ENCODE measurements at places on chromosomes 12 and 14.
A peak's percentile ranks its signal among the peaks of the same experiment; 100 is the strongest.

DNA sequence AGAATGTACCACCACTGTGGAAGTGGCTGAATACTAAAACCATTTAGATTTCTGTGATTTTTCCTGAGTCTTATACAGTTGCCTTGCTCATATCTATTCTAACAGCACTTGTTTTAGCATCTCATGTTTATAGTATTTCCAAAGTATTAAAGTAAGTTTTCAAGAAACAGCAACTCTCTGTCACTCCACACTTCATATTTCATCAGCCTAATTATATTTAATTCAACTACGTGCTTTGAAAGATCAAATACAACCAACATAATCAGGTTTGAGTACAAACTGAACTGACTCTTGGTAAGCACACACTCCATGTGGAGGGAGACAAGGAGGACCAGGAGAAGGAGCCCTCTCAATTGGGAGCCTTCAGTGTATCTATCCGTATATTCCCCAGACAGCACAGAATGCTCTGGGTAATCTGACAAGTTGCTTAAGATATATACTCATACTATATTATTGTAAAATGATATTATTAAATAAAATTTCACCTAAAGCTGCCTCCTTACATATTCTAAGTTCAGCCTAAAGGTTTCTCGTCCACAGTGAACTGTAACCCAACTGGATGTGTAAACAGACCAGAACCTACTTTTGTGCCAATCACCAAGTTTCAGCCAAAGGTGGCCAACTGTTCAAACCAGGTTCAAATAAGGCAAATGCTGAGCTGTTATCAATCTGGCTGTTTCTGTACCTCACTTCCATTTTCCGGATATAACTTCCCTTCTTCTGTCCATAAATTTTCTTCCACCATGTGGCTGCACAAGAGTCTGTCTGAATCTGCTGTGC, 105.0 kb upstream of the RASSF8 start:
- DNase-seq = no peak

DNA sequence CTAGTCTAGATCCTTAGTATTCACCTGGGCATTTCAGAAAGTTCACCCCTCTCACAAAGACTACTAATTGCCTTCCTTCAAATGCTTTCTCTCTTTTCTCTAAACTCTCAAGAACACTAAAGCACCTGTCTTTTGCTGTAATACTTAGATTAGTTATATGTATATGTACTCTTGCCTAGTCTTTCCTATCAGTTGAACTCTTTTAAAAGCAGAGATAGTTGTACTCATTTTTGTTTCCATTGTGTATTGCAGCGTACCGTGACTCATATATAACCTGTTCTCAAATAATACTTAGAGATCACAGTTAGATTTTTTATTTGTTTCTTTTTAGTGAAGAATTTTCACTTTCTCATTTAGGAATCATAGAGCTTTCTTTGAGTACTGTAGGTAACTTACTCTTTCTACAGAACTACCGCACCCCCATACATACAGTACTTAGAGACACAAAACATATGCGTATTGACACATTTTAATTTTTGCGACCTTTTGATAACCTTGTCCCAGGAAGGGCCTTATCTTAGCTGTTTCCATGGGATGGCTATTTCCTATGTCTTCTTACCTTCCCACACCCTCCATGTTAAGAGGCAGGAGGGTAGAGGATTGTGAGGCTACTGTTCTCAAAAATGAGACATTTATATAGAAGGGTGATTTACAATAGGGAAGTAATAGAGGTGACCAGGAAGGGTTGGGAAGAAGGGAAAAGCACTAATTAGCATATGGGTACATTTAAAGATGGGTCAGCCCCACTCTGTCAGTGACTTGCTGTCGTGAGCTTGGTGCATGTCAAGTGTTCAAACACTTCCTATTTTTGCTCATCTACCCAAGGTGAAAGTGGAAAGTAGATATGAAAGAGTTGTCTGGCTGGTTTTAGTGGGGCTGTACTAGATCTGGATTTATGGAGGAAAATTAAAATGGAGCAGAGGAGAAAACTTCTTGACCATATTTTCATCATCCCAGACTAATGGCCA, 74.3 kb downstream of the PLEKHA5 start:
- DNase-seq = no peak

DNA sequence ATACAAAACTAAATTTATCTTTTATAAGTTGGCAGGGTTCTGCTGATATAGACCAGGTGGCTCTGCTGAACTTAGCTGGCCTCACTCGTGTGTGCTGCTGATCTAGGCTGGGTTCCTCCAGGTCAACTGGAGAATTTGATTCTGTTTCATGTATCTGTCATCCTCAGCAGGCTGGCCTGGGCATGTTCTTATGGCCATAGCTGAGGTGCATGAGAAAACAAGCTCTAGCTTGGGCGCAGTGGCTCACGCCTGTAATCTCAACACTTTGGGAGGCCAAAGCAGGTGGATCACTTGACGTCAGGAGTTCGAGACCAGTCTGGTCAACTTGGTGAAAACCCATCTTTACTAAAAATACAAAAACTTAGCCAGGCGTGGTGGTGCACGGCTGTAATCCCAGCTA, 24.3 kb upstream of the BCL2L14 start:
- DNase-seq = no peak

GRCh38 chr14:38500125-38500524, 244.2 kb upstream of the CLEC14A start:
- DNase-seq = no peak

DNA sequence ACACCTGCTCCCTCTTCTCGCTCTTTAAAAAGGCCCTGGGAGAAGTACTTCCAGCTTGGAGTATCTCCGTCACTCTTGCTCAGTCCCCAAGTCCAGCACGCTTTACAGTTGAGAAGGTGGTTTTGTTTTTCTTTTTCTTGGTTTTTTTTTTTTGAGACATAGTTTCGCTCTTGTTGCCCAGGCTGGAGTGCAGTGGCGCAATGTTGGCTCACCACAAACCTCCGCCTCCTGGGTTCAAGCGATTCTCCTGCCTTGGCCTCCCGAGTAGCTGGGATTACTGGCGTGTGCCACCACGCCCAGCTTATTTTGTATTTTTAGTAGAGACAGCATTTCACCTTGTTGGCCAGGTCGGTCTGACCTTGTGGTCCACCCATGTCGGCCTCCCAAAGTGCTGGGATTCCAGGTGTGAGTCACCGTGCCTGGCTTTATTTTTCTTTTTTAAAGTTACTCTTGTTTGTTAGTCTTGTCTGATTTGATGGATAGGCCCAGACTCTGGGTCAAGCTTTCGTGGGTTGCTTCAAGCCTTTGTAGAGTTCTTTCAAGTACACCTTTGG, 1.9 kb downstream of the TDRD9 start:
- no peak for DNase-seq

DNA sequence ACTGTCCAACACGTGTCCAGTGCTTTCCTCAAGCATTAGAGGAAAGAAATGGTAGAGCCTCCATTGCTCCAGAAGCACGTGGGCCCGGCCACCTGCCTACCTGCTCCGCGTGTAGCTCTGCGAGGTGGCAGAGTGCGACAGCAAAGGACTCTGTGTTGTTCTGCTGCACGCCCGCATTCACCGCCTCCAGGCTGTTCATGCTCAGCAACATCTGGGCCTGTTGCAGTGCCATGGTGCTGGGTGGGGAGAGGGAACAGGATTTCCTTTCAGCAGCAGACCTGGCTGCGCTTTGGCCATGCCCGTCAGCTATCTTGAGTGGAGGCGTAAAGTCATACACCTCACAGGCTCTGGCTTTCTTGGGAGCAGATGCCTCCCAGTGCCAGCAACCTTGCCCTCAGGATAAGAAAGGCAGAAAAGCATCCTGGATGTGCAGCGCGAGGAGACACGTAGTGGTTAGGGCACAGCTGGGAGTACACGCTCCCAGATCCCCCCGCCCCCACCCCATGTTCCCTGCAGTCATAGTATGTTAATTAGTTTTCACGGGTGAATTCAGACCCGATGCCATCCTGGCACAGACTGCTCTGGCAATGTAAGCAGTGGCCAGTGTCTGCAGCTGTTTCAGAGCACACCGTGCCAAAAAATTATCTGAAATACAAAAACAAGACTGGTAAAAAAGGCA, 25.1 kb downstream of the ANAPC5 start:
- no peak for DNase-seq

DNA sequence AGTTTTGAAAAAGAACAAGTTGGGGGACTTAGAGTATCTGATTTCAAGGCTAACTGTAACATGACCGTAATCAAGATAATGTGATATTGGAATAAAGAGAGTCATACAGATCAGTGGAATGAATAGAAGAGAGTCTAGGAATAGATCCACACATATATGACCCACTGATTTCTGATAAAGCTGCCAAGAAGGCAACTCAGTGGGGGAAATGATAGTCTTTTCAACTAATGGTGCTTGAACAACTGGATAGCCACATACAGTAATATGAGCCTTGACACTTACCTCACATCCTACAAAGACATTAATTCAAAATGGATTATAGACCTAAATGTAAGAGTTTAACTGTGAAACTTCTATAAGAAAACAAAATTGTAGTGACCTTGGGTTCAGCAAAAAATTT, 3.8 kb downstream of the PRKCH start:
- no peak for DNase-seq

GRCh38 chr12:9707864-9708808, 24.8 kb downstream of the CLECL1 start:
- DNase-seq = peak; percentile 10

DNA sequence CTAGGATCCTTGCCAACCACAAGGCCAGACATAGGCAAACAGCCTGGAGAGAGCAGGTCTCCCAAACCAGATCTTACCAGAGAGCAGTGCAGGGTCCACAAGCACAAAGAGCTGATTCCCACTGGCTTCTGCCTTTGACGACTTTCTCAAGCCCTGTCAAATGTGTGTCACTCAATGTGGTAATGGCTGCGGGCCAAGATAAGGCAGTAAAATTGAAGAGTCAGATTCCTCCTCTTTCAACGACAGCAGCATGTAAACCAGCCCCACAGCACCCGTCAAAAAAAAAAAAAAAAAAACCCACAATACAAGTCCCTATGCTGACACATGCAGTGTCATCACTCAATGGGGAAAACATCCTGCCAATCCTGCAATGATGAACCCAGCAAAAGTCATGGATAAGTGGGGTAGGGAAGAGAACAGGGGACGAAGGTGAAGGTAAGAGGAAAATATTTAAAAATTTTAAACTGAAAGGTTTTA, at the start of gene STON2:
Gene STON2, minus strand, starts transcription at position 123 of the 477 bp plus-strand sequence. CDS start 1,942 bp downstream, outside the sequence.
- DNase-seq = no peak

DNA sequence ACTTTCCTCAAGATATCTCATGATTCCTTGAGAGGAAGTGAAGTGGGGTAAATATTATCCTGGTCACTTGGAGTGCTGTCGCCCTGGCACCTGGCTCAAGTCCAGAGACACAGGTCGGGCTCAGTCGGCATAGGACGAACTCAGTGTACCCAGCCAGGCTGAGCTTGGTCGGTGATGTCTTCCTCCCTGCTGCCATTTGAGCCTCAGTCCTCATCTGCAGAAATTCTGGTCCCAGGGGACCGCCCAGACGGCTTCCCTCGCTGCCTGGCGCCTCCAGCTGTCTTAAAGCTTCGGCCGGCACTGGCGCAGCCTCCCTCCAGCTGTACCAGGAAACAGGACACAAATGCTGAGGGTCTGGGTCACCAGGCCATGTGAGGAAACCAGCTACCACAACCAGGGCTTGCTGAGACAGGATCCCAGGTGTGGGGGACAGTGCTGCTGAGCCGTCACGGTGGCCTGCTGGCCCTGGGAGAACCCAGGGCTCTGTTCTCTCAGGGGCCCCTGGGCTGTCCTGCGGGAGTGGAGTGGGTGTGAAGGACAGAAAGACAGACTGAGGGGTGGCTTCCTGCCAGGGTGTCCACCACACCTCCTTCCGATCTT, 5.0 kb upstream of the KLC1 start:
- no peak for DNase-seq

- no peak for DNase-seq
Observed at GRCh38 chr12:68403296-68403695, 71.1 kb upstream of the MDM1 start.

DNA sequence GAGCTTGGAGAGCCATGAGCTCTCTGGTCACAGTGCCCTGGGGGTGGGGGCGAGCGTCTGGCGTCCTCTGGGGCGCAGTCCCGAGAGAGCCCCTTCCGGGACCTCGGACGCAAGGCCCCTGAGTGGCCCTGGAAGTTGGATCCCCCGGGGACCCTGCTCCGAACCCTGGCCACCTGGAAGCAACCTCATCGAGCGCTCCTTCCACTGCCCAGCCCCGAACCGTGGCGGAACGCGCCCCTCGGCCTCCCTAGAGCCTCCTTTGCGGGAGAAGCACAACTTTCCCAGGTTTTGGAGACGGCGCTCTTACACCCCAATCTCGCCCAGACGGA, 1.2 kb downstream of the NOS1 start:
- no peak for DNase-seq

DNA sequence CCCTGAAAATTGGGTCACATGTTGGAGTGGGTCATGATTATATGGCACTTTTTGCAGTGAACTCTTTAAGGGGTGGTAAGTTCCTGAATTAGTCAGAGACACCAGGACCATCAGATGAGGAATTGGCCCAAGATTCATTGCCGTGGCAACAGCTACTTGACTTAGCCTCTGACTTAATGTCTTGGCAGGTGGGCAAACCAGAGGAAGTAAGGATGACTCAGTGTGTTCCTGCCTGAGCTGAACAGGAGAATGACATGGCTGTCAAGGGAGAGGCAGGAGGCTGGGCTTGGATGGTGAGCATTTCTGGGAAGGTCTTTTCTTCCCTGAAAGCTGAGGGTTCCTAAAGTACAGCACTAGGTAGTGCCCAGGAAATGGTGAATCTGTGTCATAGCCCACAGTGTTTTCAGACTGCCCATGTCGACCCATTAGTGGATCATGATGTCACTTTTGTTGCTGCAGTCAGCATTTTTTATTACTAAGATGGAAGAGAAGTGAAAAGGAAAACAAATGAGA, 170.1 kb upstream of the PWP1 start:
- peak; percentile 71 for DNase-seq

DNA sequence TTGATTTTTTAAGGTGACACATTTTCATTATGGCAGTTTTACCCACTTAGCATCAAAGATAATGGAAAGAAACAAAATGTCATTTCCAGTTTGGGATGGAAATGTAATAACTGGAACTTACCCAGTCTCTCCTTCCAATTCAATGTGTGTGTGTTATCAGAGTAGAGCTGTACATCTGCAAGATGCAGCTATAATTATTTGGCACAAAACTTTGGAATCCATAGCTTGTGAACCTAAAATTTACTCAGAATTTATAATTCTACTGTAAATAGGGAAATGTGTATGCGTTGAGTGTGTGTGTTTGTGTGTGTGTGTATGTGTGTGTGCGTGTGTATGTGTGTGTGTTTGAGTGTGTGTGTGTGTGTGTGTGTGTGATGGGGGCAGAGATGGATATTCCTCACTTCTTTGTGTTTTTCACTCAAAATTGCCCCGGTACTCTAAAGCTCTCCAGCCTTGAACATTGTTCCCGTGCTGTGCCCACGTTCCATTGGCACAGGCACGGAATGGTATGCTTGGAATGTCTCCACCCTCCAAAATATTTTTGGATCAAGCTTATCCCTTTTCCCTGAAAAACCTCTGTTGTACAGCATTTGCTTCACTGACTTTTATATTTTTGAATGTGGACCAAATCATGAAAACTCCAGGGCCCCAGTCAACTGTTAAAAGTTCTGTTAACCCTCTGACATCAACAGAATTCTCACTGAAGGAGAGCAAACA, 150.2 kb upstream of the BMP4 start:
- no peak for DNase-seq

DNA sequence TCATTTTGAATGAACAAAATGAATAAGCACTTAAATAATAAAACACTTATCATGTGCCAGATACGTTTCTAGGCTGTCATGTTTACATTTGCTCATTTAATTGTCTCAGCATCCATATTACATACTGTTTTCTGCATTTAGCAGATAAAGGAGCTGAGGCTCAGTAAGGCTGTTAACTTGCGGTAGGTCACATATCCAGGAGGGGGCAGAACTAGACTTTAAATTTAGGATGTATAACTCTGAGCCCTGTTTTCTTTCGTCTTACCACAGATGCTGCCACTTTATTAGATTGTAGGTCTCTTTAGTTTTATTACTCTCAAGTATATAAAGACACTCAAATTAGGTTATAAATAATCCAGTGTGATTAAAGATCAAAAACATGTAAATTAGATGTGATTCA, 17.7 kb downstream of the IRAK4 start:
- no peak for DNase-seq
